T-helper 17 cell (primary cell): ENCODE measurements at places on chromosomes 2 and 18.
A peak's percentile ranks its signal among the peaks of the same experiment; 100 is the strongest.

DNA sequence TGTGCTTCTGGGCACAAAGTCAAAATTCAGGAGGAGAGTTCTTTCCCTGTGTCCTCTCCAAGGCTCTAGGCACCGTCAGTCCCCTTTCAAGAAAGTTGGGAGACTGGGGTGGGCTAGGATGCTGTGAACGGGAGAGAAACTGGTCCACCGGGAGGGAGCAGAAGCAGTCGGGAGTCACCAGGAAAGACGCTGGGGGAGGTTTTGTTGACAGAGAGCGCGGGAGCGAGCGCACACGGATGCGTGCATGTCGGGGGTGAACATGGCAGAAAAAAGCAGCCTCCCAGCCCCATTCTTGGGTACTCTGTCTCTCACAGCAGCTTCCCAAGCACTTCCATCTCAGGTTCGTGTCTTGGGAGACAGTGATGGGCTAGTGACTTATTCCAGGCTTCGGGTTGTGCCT, 97.1 kb upstream of the PXDN start:
- DNase-seq, result no peak

DNA sequence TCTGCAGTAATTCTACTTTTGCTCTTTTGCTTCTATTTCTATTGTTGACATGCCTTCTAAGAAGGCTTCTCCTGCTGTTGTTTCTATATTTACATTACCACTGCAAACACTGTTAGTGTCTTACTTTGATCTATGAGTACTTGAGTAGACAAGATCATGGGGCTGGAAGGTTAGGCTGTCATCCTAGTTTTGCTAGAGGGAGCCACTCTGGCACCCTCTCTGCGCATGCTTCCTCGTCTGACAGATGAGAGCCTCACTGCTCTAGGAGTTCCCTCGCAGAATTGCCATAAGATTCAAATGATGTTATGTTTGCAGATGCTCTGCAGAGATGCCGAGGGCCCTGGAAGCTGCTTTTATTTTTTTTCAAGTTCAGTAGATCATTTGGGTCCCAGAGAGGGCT, 185.6 kb downstream of the RNF144A start:
- no peak for DNase-seq

DNA sequence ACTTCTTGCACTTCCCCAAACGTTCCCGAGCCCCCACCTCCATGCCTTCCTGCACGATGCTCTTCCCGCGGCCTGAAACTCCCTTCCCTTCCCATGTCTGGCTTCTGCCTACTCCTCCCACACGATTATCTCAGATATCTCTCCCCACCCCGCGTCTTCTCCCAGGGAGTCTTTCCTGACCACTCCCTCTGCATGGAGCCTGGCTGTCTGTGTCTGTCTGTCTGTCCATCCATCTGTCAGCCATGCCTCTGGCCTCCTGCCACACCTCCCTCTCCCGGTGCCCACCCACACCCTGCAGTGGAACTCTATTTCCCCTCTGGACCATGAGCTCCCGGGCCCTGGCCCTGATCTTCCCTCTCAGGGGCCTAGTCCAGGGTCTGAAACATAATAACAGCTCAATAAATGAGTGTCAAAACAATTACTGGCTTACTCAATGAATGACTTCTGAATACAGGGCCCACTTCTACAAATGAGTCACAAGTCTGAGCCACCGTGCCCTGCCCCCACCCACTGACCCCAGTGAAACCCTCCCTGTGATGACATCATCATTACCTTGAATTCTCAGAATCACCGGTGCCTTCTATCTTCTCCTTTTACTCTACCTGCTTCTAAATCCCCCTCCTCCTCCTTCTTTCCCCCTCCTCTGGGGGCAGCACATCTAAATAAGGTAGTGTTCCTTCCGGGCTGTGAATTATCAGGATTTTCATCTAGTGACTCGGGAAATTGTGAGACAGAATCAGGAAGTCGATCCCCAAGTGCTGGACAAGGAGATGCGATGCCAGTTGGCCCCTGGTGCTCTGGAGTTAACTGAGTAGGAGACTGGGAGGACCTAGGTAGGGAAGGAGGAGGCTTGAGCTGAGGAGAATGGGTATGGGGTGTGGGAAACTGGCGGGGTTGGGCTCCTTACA, 46.1 kb upstream of the PLB1 start:
- DNase-seq, result no peak

GRCh38 chr2:14910654-14911053, 278.1 kb downstream of the LRATD1 start:
- no peak for DNase-seq

GRCh38 chr2:225454412-225454811, 54.9 kb downstream of the NYAP2 start:
- DNase-seq, result no peak

DNA sequence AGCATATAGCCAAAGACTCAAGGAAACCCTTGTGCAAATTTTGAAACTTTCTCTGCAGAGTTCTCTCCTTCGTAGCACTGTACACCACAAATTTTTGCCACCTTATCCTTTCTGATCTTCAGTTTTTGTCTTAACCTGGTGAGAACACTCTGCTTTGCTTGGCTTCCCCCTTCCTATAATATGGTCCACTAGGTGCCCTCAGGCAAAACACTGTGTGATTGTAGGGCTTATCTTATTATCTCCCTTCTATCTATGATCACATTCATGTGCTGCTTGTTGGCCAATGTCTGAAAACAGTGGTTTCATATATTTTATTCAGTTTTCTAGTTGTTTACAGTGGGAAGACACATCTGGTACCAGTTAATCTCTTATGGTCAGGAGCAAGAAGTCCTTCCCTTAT, 111.1 kb downstream of the MTX2 start:
- no peak for DNase-seq

DNA sequence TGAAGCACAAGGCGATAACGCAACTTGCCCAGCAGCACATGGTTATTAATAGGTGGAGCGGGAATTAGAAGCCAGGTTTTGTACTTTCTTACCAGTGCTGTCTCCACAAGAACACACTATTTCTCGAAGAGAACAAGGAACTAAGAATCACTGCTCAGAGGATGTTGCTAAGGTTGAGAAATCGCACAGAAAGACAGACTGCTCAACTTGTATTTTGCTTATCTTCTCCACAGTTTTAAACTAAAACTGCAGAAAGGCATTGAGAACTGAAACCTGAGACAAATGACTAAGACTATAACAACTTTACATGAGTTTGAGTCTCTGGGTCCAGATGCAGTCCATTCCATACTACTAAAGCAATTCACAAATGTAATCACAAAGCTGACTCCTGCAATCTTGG, 6.2 kb downstream of the PRKD3 start:
- DNase-seq, result no peak

DNA sequence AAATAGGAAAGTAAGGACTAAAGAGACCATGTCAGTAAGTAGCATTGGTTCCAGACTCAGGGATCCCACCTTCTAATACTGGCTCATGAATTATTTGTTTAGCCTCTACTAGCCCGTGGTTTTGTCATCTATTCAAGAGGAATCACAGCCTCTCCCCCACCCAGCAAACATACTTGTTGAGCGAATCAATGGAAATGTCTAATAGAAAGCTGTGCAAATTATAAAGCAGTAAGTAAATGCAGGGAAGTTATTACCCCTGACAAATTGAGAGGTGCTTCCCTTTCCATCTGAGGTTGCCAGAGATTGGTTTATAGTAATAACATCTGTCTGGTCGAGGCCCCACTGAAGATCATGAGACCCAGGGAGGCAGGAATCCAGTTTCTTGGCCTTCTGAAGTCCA, 219.3 kb upstream of the OSR1 start:
- DNase-seq, result no peak

DNA sequence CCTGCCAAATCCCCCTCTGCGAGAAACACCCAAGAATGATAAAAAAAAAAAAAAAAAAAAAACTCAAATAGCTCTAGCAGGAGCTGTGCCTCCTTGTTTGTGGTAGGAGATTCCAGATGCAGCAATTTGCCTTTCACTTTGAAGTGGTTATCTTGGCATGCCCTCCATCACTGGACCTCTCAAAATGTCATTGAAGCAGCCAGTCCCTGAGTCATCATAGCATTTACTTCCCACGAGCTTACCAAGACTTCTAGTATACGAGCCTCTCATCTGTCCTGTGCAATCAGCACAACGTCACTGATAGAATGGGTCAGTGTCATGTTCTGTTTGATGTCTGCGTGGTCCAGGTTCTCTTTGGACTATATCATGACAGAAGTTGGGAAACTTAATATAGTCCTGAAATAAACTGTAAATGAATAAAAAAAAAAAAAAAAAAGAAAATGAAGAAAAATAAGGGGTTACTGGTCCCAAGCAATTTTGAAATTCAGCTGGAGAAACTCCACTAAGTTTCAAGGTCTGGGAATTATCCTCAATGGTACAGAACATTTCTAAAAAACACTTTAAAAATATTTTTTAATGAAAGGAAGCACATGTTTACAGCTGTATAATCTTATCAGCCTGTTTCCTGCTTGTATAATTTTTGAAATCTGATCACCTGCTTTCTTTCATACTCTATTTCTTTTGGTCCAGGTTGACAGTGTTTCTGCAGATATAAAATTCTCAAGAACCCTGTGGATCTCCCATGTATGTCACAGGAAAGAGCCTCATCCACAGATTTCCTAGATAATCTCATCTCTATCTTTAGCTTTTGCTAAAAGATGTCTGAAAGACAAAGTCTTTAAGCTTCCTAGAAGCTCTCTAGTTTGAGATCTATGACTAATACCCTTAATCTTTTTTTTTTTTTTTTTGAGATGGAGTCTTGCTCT, 74.1 kb upstream of the EHBP1 start:
- DNase-seq, result no peak

DNA sequence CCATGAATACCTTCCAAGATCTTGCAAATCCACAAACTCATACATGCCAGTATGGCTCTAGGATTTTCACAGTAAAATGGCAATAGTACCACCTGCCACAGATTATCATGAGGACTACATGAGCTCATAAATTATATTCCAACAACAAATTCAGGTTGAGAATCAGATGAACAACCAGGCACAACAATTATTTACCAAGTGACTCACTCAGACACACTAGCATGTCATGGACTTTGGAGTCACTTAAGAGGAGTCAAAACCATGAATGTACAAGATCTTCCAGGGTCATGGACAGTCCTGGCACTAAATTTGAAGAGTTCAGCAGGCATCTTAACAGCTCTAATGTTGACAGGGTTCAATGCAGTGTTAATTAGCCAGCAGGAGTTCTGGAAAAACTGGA, 34.4 kb upstream of the BZW1 start:
- no peak for DNase-seq

DNA sequence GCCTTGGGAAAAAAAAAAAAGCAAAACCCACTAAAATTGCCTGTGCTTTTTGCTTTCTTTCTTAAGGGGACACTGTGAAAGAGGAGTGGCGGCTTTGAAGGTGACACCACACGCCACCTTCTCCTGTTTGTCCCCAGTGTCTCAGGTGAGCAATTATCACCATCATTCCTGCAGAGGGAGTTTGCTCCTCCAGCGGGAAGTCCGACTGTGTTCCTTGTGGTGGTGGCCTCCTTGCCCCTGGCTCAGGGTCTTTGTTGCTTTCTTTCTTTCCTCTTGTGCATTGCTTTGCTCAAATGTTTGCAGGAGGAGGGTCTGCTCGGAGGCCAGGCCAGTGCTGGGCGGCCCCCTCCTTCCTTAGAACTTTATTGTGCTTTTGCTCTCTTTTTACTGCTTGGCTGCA, 164.3 kb upstream of the CXCR4 start:
- no peak for DNase-seq

DNA sequence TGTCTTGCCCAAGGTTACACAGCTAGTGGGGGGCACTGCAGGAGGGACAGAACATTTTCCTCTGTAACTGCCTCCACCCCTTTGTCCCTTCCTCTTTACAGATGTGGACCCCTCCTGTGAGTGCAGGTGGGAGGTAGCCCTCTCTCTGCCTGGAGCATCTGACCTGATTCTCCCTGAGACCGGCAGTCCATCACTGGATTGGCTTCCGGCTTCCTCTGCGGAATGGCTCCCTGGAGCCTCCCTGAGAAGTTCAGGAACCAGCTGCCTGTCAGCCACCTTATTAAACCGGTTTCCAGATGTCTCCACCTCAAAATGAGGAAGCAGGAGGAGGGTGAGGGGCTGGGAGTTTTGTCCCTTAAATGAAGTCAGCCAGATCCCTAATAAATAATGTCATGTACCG, 67.3 kb upstream of the TNP1 start:
- no peak for DNase-seq

- no peak for DNase-seq
These were observed 468.4 kb downstream of the SUCLG1 start for GRCh38 chr2:83990636-83991035.

- no peak for DNase-seq
These were observed 96.8 kb upstream of the CRACDL start for GRCh38 chr2:99032786-99033185.

DNA sequence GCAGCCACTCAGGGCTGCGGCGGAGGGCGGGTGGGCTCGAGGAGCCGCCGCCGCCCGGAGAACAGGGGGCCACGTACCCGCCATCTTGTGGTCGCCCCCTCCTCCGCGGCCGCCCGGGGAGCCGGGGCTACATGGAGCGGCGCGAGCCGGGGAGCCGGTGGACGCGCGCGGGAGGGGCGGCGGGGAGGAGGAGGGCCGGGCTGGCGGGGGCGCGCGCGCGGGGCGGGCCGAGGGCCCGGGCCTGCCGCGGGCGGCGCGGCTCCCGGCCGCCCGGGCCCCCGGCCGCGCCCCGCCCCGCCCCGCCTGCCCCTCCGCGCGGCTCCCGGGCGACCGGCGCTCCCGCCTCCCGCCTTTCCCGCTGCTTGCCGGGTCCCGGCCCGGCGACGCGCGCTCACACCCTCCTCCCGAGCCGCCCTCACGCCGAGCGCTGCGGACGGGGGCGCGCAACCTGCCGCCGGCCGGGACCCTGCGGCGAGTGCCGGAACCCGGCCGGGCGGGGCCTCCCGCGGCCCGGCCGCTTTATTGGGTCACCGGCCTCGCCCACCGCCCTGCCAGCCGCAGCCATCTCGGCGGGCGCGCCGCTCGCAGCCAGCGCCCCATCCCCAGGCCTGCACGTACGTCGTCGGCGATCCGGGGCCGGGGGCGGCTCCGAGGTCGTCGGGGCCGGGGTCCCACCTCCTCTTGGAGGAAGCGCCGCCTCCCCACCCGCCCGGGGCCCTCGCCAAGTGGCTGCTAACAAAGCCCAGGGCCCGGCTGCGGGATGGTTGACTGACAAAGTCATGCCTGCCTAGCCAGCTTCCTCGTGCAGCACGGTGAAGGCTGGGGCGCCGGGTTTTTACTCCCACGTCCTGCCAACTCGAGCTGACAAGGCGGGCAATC, at the start of gene PPP4R1:
Gene PPP4R1, minus strand, starts transcription at position 159 of the 879 bp plus-strand sequence. Its CDS starts 75 bp downstream, at position 84.
- peak; percentile 71 for DNase-seq

- DNase-seq, result no peak
These were observed 150.3 kb downstream of the SH3RF3 start for GRCh38 chr2:109279243-109279860.

GRCh38 chr2:232043966-232044365, 82.5 kb downstream of the DIS3L2 start:
- DNase-seq, result no peak

DNA sequence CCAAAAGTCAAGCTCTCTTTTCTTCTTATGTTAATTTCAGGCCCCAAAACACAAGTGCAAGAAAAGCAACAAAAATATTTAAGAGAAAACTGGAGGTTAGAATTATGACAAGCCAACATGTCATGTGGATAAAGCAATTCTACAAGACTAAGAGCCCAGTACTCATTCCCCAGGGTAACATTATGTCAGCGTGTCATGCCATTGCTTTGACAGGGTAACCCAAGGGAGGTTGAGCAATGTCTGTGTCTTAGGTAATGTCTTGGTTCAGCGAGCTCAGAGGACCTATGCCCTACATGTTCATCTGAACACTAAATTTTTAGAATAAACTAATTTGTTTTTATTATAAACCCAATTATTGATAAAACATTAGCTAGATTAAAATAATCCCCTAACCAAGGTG, 173.2 kb upstream of the ZNF804A start:
- DNase-seq, result no peak

- no peak for DNase-seq
These were observed 57.5 kb downstream of the CXCR4 start for GRCh38 chr2:136060416-136060815.

- DNase-seq, result no peak
These were observed 4.6 kb downstream of the TMEM163 start for GRCh38 chr2:134714228-134714627.
